ENCODE measurements at places on chromosomes 3 and 15. TPM values are rescaled to one million over a fixed set of nuclear protein-coding genes. Genes with fewer than 3 reads are reported as not detected.

Gene IGF2BP2
- 23.4 TPM for polyA plus RNA-seq

GRCh38 chr3:11606090-11606784 is 37.5 kb downstream of the VGLL4 start:
- no peak overlapping the region for H3K4me3 ChIP-seq
- H3K27ac ChIP-seq, result peak overlapping the region; percentile 34
- peaks cover 41% of the 10 kb centered on the region for H3K4me1 ChIP-seq
- DNase-seq, result no peak
- peaks cover 12% of the 10 kb centered on the region for H3K36me3 ChIP-seq

DNA sequence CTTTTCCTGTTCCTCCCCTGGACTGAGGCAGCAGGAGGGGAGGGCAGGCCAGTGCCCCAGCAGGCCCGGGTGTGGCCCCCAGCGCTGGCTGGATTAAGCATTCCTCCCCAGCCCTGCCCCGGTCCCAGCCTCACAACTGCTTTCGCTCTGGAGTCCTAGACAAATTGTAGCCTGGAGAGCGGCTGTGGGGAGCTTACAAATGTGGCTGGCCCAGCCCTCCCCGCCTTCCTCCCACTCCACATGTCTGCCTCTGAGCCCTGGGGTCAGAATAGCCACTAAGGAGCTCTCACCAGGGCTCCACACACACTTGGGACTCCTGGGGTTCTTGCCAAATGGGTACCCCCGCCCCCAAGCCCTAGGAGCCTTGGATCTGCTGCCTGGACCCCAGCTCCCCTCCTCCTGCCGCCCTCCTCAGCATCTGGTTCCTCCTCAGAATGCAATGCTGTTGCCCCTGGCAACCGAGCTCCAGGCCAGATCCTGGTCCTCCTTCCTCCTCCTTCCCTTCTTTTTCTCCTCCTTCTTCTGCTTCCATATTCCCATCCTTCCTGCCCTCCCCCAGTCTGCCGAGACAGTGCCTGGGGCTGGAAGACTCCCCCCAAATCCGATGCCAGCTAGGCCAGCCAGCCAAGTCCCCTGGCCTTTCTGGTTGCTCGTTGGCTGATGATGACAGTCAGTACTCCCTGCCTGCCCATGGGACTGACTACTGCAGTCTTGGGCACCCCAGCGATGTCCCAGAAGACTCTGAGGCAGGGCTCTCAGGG is 91.1 kb downstream of the LINGO1 start:
- H3K4me3 ChIP-seq, result no peak overlapping the region
- no peaks in the 10 kb centered on the region for H3K36me3 ChIP-seq
- H3K4me1 ChIP-seq, result peaks cover 18% of the 10 kb centered on the region
- peaks cover 7% of the 10 kb centered on the region for H3K27me3 ChIP-seq
- peak; percentile 22 for DNase-seq

Gene HRH1
- 7.6 TPM for polyA plus RNA-seq

GRCh38 chr3:178665747-178666146 is 129.5 kb downstream of the KCNMB2 start:
- H3K4me3 ChIP-seq, result no peak overlapping the region
- no peak for DNase-seq
- H3K27me3 ChIP-seq, result no peaks in the 10 kb centered on the region
- H3K36me3 ChIP-seq, result no peaks in the 10 kb centered on the region
- 0 out of 2 replicates have a peak, but pooled peaks cover 2% of the 10 kb centered on the region for H3K4me1 ChIP-seq
- no peak overlapping the region for H3K27ac ChIP-seq

Data from IMR-90 (cell line).